Adrenal gland (tissue), 19 donors: ENCODE measurements at places on chromosomes 7 and 10. TPM values are rescaled to one million over a fixed set of nuclear protein-coding genes. Genes with fewer than 3 reads are reported as not detected.
A peak's percentile ranks its signal among the peaks of the same experiment; 100 is the strongest.

CEP55 gene
- total RNA-seq = 7.7 TPM

DNA sequence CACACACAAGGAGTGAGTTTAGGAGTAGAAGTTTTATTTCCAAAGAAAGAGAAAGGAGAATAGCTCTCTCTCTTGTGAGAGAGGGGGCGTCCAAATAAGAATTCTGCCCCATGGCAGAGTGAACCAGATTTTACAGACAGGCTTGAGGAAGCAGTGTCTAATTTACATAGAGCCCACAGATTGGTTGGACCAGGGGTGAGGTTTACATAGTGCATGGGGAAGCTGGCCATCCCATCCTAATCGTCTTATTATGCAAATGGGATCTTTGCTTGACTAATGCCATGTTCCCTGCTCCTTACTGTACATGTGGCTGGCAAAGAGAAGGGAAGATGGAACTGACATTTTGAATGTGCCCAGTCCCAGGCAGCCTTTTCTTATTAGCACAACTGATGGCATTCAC lies 60.0 kb upstream of the ACSM6 start:
- DNase-seq = no peak

- DNase-seq = no peak
Observed at GRCh38 chr7:116786791-116787443, 75.5 kb upstream of the CAPZA2 start.

- no peak for DNase-seq
Observed at GRCh38 chr10:69241575-69241974, 21.4 kb downstream of the HKDC1 start.

SMO gene
- total RNA-seq = 17.3 TPM

GRCh38 chr10:97771913-97772823 lies at the start of gene SFRP5:
Gene SFRP5, minus strand, starts transcription at chr10:97771999. Its CDS starts 166 bp downstream, at chr10:97771833.
- no peak for DNase-seq

DNA sequence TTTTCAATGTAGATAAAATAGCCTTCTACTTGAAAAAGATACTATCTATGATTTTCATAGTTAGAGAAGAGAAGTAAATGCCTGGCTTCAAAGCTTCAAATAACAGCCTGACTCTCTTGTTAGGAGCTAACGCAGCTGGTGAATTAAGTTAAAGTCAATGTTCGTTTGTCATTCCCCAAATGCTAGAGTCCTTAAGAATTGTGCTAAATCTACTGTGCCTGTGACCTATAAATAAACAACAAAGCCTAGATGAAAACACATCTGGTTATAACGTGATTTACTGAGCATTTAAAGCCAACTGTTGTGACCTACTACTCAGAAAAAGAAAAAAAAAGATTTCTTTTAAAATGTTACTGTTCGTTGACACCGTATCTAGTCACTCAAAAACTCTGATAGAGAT lies 134.7 kb downstream of the POLR1F start:
- DNase-seq = no peak

DNA sequence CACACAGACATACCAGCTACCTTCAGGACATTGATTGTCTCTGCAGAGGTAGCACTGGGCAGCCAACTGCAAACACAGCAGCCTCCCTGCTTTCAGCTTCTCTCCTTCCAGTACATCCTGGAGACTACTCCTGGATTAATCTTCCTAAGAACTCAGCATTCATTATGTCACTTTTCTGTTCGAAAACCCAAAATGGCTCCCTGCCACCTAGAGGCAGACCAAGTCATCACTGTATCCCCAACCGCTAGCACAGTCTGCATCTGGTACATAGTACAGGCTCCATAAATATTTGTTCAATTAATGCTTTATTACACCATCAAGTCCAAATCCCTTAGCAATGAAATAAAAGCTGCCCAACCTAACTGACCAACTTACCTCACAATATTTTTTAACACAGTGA lies 5.0 kb upstream of the SEC31B start:
- no peak for DNase-seq

MOGAT3 gene
- not detected for total RNA-seq

DNA sequence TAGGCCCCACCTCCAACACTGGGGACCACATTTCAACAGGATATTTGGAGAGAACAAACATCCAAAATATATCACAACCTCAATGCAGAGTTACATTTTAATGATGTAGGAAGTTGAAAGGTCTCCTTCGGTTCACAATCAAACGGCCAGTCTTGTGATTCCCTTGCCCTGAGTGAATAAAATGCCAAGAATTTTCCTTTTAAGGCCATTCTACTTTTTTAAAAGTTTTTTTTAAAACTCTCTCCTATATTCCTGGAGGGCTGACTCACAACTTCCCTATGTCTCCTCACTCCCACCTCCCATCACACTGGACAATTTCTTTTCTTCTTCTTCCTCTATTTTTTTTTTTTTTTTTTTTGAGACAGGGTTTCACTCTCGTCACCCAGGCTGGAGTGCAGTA lies 693.6 kb upstream of the AUTS2 start:
- no peak for DNase-seq

- no peak for DNase-seq
Observed at GRCh38 chr10:100348389-100348927, 1.4 kb downstream of the SCD start.

GRCh38 chr7:115475206-115475605 lies 553.3 kb downstream of the MDFIC start:
- no peak for DNase-seq

DNA sequence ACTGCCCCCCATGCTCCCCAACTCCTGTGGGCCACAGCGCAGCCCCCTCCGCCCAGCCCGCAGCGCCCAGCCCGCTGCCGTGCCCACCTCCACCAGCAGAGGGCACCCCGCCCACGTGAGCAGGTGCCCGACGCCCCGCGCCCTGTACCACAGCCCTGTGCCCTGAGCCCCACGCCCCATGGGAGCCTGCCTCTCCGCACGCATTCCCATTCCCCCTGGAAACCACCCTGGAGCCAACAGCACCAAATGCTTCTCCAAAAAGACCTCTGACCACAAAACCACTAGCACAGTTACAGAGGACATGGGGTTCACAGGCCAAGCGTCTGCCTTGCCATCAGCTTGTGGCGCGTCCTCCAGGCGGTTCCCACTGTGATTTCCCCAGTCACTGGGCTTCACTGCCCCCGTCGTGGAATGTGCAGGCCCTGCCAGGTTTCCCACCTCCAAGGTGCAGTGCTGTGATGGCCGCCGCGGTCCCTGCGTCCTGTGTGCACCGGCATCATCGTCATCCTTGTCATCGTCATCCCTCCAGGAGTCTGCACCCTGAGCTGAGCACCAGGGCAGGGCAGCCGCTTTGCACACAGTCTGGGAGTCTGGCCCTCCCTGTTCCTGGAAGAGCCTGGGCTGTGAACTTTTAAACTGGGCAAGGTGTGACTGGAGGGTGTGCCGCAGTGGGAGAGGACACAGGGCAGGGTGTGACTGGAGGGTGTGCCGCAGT lies 61.7 kb downstream of the PWWP2B start:
- peak; percentile 48 for DNase-seq

DNA sequence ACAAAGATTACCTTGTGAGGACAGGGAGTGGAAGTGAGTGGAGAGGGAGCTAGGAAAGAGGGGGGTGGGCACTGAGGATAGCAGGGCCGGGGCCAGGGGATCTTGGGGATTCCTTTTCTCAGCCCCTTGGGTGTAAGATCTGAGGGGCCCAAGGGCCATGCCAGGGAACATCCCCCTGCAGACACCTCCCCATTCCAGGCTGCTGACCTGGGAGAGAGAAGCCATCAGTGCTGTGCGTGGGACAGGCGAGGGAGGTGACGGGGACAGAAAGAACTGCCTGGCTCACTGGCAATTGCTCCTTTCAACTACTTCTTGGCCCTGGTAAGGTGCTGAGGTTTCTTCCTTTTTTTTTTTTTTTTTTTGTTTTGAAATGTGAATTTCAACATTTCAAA lies 12.0 kb upstream of the BTBD16 start:
- no peak for DNase-seq

DNA sequence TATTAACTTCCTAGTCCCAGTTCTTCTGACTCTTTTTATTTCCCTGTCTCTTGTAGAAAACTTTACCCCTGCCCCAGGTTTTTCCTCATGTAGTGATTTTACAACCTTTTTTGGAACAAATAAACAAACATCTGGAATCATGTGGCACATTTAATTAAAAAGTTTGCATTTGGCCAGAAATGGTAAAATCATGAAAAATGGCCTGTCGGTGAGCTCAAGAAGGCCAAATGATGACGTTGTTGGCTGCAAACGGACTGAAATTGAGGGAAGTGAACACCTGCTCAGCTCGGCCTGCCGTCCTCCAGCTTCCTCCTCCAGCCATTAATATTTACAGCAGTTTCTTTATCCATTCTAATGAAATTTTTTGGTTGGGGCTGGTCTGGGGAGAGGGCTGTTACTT lies 902.8 kb downstream of the LRMDA start:
- no peak for DNase-seq

GRCh38 chr10:29356931-29357330 lies 68.1 kb downstream of the LYZL1 start:
- no peak for DNase-seq

- peak; percentile 33 for DNase-seq
Observed at GRCh38 chr7:30159698-30160143, 24.9 kb downstream of the MTURN start.

DNA sequence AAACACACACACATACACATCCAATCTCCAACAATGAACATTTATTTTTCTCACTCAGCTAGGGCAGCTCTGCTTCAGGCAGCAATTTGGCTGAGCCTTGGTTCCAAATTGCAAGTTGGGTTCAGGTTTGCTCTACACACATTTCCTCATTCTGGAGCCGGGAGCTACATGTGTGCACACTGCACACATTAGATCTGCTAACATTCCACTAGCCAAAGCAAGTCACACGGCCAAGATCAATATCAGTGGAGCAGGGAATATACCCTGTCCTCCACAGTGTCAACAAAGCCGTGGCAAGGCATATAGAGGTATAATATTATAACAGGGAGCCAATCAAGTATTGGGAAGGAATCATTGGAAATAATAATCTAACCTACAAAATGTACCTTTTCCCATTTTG lies 57.5 kb upstream of the PPP1R3C start:
- no peak for DNase-seq

COBL gene
- total RNA-seq = 1.2 TPM

DNA sequence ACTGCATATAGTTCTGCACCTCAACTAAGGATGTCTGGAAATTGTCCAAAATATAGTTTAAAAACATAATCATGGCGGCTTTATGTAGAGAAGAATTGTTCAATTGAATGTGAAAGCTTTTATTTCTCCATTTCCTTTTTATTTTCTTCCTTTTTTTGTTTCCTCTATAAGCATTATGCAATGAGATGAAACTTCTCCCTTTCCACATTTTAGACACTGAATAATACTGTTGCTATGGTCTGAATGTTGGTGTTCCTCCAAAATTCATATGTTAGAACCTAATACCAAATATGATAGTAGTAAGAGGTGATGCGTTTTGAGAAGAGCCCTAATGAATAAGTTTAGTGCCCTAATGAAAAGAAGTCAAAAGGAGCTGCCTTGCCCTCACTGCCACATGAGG lies 175.0 kb downstream of the RNLS start:
- no peak for DNase-seq

DNA sequence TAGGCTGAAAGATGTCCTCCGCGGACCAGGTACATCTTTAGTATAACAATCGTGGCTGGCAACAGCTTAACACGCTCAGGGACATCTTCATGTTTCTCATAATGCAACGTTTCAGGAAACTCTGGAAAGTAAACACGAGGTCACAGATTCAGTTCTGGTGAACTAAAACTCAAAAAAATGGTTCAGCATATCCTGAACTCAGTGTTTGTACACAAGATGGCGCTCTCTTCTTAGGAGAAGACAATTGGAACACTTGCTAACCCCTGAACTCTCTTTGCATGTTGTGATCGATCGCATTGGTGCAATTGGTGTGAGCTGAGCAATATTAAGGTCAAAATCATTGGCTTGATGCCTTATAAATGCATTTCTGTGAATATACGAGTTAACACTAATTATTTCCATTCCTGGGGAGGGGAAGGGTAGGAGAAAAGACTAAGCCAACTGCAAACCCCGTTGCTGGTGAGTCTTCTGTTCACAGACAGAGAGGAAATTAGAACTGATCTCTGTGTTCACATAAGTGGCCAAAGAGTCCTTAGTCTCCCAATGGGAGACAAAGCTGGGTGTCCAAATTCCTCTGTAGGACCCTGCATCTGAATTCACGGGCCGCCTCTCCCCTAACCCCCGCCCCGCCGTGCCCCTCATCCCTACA lies 52.6 kb upstream of the FAM180A start:
- no peak for DNase-seq

- no peak for DNase-seq
Observed at GRCh38 chr7:69941077-69941651, 342.9 kb downstream of the AUTS2 start.

SHTN1 gene
- 24.2 TPM for total RNA-seq

EFCAB10 gene
- total RNA-seq = not detected

- no peak for DNase-seq
Observed at GRCh38 chr7:81503771-81504170, 266.1 kb downstream of the HGF start.

DNA sequence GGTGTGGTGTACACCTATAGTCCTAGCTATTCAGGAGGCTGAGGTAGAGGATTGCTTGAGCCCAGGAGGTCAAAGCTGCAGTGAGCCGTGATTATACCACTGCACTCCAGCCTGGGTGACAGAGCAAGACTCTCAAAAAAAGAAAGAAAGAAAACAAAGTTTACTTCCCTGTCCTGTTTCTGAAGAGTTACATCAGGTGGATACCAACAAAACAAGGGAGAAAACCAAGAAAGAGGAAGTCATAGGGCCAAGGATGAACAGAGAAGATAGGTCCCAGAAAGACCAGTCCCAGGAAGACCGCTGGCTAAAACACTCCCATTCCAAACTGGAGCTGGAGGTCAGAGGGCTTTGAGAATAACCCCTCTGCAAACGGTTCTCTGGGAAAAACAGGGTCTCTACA lies 13.5 kb downstream of the MACROH2A2 start:
- no peak for DNase-seq

DNA sequence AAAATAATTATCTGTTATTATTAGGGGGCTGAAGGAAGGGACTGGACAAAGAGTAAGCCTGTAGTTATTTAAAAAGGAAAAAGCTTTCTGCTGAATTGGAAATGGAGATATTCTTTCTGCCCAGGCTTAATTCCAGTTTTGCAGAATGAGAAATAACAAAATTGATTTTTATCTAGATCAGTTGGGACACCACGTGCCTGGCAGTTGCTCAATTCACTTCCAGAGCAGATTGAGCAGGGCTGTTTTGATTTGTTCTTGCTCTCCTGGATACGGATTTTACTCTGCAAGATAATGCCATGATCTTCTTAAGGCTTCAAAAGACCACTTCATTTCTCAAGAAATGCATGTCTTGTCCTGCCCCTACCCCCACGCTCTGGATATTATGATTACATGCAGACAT lies 524.3 kb downstream of the TCERG1L start:
- peak; percentile 35 for DNase-seq

DNA sequence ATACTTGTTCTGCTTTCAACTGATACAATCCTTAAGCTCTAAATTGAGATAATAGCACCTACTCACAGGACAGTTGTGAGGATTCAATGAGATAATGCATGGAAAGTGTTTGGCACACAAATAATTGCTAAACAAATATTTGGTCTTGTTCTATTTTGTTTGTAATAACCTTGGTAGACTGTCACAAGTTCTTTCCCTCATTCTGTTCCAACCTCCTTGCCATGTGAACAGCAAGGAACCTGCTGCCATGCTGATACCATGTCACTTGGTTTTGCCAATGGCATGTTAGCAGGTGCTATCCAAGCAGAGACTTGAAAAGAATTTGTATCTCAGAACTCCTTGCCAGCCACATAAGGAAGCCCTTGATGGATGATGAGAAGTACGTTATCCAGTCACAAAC lies 24.8 kb upstream of the TECTB start:
- DNase-seq = no peak
